ENCODE measurements at places on chromosomes 2 and 18.

- DNase-seq = no peak
Measured at GRCh38 chr18:47737956-47738355, 192.5 kb downstream of the SMAD2 start.

GRCh38 chr2:119744335-119744939 lies 15.3 kb upstream of the PTPN4 start:
- no peak for DNase-seq

GRCh38 chr2:217165547-217165946 lies 305.7 kb upstream of the TNP1 start:
- DNase-seq = no peak

GRCh38 chr2:197042739-197043196 lies 116.3 kb upstream of the PGAP1 start:
- DNase-seq = no peak

DNA sequence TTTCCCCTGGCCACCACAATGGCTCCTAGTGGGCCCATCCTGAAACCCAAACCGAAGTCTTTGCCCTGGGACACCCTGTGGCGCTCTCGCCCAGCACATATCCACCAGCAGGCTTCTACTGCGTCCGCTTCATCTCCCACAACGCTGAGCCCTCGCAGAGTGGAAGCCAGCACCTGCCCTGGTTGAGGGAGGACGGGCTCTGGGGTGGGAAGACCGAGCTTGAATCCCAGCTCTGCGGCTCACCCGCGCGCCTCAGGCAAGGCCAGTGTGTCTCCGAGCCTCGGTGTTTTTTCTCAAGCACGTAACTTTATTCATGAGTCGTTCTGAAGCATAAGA lies 15.6 kb downstream of the KLF11 start:
- no peak for DNase-seq

- no peak for DNase-seq
Measured at GRCh38 chr2:176455816-176456291, 186.6 kb downstream of the MTX2 start.

DNA sequence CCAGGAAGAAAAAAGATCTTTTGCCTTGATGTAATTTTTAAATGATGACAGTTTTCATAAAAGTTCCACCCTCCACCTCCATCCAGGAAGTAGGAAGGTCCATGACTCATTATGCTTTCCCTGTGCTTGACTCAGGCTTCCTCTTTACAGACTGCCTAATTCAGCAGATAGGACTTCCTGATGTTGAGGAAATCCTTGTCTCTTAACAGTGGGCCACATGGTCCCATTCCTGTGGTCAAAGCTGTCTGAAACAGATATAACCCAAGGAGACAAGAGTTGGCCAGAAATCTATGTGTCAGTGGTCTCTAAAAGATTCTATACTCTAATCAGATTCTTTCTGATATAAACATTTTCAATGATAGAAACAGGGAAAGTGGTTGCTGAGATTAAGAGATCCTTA lies 119.1 kb downstream of the BAZ2B start:
- DNase-seq = no peak

DNA sequence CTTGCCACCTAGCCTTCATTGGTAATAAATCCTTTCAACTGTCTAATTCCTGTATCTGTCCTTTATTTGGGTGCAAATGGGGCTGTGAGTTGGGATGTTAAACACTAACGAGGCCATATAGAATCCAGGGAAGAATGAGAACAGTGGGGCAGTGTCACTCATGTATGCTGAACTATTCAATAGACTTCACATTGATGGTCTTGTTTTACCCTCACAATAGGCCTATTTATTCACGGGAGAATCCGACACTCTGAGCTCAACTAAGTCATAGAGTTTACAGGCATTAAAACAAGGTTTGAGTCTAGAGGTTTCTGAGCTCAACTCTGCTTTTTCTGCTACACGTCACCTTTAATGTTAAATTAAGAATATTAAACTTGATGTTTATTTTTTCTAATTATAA lies 421.6 kb downstream of the SOX11 start:
- DNase-seq = no peak

All from activated T-cell treated with anti-CD3 and anti-CD28 coated beads for 1 hour (primary cell).